ENCODE measurements at places on chromosomes 1 and 21.

GRCh38 chr1:109996476-109996875, 11.9 kb downstream of the AHCYL1 start:
- DNase-seq = no peak

DNA sequence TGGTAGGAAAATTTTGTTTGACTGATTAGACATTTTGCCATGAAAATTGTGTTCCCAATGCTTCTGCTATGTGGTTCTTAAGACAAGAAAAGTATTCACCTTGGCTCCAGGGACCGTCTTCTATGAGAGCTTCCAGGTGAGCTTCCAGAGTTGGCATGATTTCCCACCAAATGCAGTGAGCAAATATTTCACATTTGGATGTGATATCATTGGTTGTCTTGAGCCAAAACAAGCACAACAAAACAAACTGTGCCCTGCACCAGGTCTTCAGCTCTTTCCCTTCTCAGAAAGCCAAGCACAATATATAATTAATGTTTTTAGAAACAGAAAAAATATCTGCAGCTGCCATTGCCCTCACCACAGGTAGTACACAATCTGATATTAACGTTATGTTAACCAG, 1009.0 kb downstream of the PLA2G4A start:
- no peak for DNase-seq

- no peak for DNase-seq
These were observed 1.5 kb upstream of the SCP2 start for GRCh38 chr1:52925571-52926005.

- DNase-seq = no peak
These were observed 112.5 kb downstream of the USH2A start for GRCh38 chr1:216310776-216311175.

DNA sequence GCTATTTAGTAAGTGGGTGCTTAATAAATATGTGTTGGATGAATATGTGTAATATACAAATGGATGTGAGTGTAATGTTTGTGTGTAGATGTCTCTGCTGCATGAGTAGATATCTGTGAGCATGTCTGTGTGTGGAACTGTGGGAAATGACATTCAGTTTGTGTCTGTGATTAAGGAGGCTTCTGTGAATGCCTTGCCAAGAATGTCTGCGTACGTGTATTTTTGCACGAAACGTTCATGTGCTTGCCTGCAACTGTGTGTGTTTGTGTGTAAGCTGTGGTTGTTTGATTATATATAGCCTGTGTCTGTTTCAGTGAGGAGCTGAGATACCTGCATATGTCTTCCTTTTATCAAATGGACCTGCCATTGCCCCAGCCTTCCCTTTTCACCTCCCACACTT, 13.8 kb downstream of the DMBX1 start:
- DNase-seq = no peak

GRCh38 chr1:185425163-185425562, 108.1 kb upstream of the IVNS1ABP start:
- no peak for DNase-seq

- no peak for DNase-seq
These were observed 30.1 kb downstream of the RTCA start for GRCh38 chr1:100296140-100296539.

DNA sequence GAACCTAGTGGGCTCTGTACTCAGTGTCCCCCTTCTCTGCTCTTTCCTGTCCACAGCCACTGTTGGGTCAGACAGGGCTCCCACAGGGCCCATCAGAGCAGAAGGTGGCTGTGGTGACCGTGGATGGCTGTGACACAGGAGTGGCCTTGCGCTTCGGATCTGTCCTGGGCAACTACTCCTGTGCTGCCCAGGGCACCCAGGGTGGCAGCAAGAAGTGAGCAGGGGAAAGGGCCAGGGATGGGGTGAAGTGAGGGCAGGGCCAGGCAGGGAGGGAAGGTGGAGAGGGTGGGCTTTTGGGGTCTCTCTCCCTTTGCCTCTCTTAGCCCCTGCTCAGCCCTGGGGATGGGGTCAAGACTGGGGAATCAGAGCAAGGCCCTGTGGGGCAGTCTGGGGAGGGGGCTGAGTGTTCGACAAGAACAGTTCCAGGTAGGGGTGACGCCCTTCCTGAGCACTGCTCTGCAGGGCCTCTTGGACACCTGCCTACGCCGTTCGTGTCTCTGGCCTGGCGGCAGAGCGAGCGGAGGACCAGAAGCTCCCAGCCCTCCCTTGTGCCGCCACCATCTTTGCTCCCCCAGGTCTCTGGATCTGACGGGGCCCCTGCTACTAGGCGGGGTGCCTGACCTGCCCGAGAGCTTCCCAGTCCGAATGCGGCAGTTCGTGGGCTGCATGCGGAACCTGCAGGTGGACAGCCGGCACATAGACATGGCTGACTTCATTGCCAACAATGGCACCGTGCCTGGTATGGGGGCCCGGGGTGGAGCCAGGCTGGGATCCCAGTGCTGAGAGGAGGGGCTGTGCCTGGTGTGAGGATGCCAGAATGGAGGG, 13.1 kb downstream of the CELSR2 start:
- DNase-seq = no peak

GRCh38 chr1:234994436-234995295, 134.0 kb downstream of the TOMM20 start:
- no peak for DNase-seq

GRCh38 chr1:163467289-163467688, 145.5 kb downstream of the NUF2 start:
- DNase-seq = no peak

DNA sequence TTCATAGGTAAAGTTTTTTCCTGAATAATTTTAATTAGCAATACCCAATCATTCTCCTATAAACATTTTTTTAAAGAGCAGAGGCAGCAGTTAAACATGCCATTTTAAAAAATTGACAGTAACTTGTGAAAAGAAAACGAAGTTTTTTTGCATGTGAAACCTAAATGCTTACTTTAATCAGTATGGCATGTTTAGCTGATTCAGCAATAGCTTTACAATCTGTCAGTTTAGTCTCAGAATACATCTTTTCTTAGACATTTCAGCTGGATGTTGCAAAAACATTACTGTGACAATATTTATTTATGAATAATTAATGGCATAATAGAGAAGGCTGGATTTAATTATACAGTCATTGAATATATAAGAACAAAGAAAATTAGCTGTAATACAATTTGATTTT, 1132.4 kb upstream of the ADGRL2 start:
- DNase-seq = no peak

- no peak for DNase-seq
These were observed 82.4 kb upstream of the GPR88 start for GRCh38 chr1:100455478-100456072.

GRCh38 chr21:43295066-43295958, 126.5 kb downstream of the CRYAA start:
- no peak for DNase-seq

GRCh38 chr1:37673920-37674319, 18.4 kb upstream of the CDCA8 start:
- DNase-seq = no peak

- no peak for DNase-seq
These were observed 385.1 kb downstream of the NTNG1 start for GRCh38 chr1:107525961-107526360.

- no peak for DNase-seq
These were observed 37.0 kb upstream of the PARP1 start for GRCh38 chr1:226444901-226445300.

DNA sequence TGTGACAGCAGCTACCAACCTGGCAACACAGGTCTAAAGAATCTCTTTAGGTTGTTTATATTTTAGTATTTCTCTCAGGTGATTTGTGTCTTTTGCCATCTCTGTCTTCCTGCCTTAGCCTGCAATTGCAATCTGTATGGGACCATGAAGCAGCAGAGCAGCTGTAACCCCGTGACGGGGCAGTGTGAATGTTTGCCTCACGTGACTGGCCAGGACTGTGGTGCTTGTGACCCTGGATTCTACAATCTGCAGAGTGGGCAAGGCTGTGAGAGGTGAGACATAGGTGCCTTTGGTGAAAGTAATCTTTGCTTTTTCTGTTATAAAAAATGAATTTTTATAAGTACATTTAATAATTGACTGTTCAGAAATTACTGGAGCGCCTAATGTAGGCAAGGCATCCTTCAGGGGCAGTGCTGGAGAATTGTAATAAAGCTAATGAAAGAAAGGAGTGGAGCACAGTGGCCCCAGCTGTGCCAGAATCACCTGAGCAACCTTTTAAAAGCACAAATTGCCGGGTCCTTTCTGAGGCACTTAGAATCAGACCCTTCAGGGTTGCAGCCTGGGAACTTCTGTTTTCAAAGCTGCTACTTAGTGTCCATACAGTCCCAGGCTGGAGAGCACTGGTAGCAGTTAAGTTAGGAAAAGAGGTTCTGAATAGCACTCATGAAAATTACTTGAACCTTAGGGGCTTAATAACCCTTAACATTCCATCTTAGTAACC, 60.6 kb upstream of the LAMC2 start:
- DNase-seq = no peak

GRCh38 chr1:78075621-78076020, 29.9 kb downstream of the GIPC2 start:
- no peak for DNase-seq

DNA sequence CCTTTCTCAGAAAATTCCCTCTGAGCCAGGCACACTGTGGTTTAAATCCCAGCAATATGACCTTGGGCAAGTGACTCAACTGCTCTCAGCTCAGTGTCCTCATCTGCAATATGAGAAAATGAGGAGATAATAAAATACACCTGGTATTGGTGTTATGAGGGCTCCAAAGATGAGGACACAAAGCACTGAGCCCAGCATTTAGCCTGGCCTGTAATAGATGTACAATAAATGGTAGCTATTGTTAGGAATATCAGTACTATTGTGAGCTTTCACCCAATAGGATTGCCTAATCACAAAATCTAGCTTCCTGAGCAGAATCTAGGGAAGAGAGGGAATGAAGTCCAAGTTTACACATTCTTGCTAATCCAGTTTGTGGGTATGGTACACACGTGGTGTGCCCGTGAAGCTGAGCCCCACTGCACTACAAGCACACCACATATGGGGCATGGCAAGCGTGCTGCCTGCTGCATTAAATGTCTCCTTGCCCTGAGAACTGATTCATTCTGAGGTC, 24.3 kb upstream of the SLC30A1 start:
- no peak for DNase-seq

- no peak for DNase-seq
These were observed 148.2 kb downstream of the FCRL5 start for GRCh38 chr1:157404063-157404501.

GRCh38 chr1:151311011-151311410, 16.2 kb downstream of the PI4KB start:
- no peak for DNase-seq

GRCh38 chr1:13996334-13996733, 296.3 kb downstream of the PRDM2 start:
- no peak for DNase-seq

DNA sequence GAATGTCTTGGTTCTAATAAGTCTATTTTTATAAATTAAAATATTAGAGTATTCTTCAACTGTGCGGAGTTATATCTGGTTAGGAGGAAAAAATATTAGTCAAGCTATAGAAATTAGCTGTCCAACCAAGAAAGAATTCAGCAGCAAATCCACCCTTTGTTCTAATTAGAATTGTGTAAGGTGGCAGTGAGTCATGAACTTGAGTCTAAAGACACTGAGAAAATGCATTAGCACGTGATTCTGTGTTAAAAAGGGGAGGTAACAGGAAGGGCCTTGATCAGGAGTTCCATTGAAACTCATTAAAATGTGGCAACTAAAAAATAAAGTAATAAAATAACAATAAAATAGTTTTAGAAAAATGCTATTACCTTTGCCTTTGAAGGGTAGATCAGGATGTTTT, 398.2 kb upstream of the RGS18 start:
- no peak for DNase-seq

DNA sequence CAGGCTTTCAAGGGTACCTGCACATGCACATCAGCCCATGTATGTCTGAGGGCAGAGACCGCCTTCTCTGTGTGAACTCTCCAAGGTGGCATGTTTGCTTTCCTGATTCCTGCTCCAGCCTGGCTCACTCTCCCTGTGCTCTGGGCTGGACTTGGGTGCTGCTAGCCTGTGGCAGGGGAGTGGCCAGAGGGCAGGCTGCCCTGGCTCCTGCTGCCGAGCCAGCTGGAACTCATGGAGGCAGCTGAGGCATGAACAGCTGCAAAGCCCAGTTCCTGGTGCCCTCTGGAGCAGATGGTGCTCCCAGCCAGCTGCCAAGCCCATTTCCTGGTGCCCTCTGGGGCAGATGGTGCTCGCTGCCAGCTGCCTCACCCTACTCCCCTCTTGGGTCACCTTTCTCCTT, 7.6 kb downstream of the UBL4B start:
- DNase-seq = no peak

DNA sequence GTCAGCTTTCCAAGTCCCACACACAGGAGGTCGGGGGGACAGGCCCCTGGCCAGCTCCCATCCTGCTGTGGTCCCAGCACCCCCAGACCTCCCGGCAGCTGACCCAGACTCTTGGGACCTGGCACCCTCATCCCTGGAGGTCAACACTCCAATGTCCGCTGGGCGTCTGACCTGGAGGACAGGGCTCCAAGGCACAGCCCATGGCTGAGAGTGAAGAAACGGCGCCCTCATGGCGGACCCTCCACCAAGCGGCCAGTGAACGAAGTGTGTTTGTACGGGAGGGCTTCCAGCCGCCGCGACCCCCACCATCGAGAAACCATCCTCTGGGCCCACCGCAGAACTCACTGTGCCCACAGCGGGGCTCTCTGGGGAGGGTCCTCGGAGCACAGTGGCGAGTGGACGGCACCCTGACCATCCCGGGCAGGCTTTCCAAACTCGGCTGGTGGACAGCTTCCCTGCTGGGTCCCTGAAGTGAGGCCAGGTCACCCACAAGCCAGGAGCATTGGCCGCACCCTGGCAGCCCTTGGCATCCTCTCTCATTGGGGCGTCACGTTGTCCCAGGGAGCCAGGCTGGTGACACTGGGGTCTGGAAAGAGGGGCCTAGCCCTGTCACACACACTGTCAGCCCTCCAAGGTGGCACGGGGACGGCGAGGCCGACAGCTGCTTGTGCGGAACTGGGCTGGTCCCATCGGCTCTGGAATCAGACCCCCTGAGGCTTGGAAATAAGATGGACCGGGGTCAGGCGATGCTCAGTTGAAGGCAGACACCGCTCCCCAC, 47.8 kb upstream of the COL6A2 start:
- DNase-seq = no peak

DNA sequence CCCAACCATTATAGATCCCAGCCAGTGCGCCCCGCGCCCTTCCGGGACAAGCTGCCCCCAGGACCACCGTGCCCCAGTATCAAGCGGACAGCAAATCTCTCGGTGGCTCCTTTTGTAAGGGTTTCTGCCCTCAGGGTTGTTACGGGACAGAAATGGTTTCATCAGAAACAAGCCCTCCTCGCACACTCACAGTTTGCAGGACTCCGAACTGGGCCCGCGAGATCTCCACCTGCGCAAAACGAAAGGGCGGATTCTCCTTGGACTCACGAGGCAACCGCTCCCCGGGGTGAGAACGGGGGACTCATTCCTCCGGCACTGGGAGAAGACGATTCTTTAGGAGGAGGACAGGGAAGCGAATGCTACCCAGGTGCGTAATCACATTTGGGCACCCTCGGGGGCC, 51.1 kb upstream of the H6PD start:
- DNase-seq = no peak

GRCh38 chr1:57843760-57844159, 419.9 kb upstream of the DAB1 start:
- DNase-seq = no peak

Data from coronary artery (tissue), 2 donors.